ENCODE measurements at places on chromosomes 11 and 22.

DNA sequence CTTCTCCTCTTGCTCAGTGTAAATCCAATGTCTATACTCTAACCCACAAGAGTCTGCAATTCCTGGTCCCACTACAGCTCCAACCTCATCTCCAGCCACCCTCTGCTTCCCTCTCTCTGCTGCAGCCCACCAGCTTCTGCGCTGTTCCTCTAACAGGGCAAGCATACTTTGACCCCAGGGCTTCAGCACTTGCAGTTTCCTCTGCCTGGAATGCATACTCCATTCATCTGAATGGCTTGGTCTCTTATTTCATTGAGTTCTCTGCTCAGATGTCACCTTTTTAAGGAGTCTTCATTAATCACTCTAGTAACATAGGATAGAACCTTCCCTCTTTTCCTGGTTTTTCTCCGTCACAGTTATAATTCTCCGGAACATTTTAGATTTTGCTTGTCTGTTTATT is 141.6 kb downstream of the BUD13 start:
- DNase-seq, result no peak

DNA sequence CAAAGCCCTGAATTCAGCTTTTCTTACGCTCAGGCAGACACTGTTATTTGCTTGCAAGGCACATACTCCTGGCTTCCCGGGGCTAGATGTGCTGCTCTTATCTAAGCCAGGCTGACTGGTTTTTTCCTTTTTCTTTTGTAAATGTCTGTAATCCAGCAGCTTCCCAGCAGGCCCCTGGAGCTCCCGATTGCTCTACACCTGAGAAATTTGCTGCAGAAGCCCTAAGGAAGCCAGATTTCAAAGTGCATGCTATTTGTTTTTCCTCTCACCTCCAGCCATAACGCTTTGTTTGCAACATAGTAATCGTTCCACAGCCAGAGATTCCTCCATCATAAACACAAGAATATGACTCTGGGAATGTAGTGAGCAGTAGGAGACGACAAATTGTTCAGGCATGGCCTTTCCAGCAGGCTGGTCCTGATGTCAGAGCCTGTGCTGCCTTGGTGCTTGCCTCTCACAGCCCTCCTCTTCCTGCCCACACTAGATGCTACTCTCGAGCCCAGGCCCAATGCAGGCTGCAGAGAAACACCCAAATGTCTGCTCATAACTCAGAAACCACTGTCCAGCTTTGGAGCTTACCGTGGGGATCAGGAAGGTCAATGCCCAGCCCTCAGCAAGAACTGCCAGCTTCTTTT is 54.7 kb upstream of the SLC6A5 start:
- no peak for DNase-seq

DNA sequence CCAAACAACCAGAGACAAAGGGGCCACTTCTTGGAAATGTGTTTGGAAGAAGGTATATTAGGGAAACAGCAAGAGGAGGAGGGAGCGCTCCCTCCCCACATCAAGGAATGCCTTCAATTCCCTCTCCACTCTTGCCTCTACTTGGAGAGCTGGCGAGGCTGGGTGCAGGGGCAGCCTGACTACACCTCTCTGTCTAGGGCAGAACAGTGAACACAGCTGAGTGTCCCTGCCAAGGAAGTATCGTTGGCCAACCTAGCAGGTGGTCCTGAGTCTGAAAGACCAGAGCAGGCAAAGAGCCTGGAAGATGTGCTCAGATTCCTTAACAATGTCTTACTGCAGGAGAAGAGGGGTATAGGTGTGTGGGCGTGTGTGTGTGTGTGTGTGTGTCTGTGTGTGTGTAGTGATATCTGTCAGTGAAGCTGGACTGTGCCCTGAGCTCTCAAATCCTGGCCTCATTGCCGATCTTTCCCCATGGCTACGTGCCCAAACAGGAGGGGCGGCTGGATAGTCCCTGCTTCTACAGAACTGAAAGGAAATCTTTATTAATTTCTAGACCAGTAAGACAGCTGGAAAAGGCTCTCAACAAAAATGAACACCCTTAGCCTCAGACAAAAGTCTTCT is 46.8 kb downstream of the PAMR1 start:
- no peak for DNase-seq

DNA sequence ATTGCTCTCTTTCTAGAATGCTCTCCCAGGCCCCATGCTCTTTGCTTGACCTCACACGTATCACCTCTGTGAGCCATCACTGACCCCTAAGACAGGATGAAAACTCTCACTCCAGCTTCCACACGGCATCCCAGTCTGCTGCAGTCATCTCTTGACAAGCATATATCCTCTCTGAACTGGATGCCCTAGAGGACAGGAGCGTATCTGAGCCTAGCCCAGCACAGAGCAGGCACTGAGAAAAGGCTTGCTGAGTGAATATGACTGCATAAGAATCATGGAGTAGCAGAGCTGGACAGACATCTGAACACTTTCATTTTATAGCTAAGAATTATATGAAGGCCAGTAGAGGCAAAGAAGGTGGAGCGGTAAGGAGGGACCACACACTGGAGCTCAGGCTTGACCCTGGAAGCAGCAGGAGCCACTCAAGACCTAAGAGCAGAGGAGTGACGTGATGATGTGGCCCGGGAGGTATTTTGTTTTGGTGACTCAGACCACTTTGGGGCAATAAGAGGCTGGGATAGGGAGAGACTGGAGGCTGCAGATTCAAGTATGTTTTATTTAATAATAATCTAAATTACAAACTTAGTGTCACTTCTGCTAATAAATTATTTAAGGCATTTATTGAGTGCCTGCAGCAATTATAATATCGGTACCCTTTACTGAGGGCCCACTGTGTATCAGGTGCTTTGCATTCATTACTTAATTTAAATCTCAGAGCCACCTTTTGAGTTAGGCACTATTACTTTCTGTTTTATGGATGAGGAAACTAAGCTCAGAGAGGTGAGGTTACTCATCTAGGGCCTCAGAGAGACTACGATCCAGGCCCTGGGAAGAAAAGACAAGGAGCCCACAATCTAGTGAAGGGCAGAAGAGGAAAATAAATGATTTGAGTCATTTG is 42.6 kb downstream of the MAP6 start:
- DNase-seq, result no peak

DNA sequence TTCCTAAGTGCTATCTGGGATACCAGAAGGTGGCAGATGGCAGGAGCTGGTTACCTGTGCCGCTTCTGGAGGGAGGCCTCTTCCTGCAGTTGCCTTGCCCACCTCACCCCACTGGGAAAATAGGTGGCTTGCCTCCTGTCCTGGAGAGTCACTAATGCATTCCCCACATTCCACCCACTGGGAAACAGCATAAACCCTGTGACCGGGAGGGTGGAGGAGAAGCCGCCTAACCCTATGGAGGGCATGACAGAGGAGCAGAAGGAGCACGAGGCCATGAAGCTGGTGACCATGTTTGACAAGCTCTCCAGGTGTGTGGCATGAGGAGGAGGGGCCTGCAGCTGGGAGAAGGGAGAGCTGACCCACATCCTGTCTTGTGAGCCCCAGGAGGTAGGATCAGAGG is 5.6 kb downstream of the RIC8A start:
- DNase-seq, result no peak

DNA sequence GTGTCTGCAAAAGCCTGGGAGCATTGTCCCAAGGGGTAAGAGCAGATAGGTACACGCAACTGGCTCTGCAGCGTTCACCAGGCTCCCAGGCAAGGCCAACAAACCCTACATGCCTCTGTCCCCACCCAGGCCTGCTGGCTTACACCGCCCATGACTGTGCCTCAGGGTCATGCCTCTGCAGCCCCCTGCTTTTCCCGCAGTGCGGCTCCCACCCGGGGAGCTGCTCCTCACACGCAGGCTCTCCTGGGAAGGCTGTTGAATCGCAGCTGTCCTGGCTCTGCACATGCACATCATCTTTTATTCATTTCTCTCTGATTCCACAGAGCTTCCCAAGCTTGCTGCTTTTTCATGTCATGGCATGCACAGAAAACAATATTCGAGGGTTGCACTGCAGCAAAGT is 29.2 kb upstream of the B3GAT1 start:
- no peak for DNase-seq

- DNase-seq, result no peak
Observed at GRCh38 chr11:131737357-131737756, 366.9 kb downstream of the NTM start.
